ENCODE measurements at places on chromosomes 4 and X.
A peak's percentile ranks its signal among the peaks of the same experiment; 100 is the strongest.

DNA sequence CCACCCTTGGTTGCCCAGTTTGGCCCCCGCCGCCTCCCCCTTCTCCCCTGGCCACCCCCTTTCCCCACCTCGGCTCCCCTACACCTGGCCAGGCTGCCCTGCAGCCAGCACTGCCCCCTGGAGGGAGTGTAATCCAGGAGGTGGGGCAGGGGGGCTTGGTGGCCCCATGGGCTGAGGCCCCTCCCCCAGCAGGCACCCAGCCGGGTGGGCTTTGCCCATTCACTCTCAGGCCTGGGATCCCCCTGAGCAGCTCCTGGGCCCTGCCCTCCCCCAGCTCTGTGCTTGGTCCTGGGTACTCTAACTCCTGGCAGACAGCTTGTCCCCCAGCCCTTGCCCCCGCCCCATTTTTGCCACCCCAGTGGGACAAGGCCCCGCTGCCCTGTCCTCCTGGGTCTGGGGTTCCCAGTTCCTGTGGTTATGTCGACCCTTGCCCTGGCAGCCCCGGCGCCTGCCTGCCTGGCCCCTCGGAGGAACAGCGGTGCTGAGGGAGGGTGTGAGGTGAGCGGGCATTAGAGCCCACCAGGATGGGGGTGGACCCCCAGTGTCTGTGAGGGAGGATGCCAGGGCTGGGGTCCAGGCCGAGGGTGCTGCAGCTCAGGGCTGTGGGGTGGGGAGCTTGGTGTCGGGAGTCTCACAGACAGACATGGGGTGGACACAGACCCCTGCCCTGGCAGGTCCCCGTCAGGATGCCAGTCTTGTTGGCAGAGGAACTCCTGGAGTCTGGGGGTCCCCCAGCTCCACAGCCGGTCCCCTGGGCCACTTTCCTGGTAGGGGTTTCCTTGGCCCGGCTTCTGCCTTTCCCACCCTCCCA is 10.2 kb downstream of the NAT8L start:
- DNase-seq, result no peak

- DNase-seq, result no peak
These were observed at the start of gene BTK for GRCh38 chrX:101385795-101386541. TSS of gene BTK (minus strand) at chrX:101386191. CDS start at chrX:101375284, 10,907 bp downstream.

DNA sequence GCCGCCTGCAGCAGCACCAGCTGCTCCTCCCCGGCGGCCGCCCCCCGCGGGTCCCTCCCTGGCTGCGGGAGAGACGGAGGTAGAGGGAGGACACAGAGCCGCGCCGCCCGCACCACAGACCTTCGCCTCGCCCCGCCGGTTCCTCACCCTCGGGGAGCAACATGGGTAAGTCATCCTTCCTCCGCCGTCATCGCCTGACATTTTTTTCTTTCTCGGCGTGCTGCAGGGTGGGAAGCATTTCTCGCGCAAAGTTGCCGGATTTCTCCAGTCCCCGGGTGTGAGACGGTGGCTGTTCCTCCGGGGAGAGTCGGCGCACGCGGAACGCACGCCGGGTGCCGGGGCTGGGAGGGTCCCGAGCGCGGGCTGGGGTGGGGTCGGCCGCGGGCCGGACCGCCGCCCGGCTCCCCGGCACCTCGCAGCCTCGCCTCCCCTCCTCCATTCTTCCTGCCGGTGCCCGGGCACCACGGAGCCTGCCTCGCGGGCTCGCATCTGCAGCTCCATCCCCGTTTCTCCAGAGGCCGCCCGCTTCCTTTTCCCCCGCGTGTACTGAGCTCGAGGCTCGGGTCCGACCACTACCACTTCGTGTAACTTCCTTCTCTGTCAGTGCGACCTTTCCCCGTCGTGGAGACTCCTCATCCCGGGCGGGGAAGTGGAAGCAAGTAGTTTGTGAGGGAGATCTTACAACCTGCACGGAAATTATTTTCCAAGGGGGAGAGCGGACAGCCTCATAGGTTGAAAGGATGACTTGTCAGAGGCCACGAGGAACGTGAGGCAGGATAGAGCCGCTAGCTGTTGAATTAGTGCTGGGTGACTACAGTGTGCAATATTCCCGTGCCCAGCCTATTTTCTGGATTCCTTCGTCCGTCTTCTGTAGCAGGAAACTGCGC is 464 bp downstream of the RAP1GDS1 start:
- peak; percentile 18 for DNase-seq

DNA sequence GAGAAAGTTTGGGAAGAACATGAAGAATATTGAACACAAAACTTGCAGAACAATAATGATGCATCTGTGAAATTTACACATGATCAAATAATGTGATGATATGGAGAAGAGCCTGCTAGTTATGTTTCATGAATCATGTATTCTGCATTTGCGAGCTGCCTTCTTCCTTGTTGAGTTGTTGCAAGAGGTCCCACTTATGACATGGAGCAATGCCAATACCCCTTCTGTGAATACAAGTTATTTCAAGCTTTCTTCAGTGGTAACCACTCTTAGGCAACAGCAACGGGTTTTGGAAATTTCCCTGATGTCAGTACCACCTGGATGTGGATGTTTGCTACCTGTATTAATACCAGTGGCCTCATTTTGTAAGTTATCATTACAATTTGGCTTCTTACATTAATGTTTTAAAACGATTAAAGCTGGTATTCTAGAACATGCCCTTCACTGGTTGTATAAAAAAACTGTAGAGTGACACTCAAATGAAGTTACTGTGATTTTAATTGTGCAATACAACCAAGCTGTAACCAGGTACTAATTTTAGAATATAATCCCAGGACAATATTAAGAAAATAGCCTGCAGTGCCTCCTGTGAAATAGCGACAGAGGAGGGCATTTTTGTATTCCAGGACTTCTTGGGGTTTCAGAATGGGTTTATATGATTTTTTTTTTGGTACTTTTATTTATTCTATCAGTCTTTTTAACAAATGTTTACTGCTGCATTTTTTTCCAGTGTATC is 25.3 kb downstream of the IQCM start:
- DNase-seq, result no peak

DNA sequence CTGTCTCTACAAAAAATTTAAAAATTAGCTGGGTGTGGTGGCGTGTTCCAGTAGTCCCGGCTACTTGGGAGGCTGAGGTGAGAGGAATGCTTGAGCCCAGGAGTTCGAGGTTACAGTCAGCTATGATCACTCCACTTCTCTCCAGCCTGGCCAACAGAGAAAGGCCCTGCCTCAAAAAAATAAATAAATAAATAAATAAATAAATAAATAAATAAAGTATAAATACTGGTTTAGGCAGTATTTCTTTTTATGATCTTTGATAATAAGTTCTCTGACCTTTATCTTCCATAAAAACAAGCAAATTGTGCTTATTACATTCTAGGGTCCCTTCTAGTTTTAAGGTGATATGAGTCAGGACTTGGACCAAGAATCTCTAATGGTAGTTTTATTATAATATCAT is 320.3 kb downstream of the PCDH19 start:
- DNase-seq, result no peak

- no peak for DNase-seq
These were observed 187.0 kb downstream of the CRLF2 start for GRCh38 chrX:1025413-1025812.

GRCh38 chrX:109841869-109842579 is 109.0 kb upstream of the ACSL4 start:
- no peak for DNase-seq

- no peak for DNase-seq
These were observed 14.0 kb downstream of the SORCS2 start for GRCh38 chr4:7206385-7206784.

DNA sequence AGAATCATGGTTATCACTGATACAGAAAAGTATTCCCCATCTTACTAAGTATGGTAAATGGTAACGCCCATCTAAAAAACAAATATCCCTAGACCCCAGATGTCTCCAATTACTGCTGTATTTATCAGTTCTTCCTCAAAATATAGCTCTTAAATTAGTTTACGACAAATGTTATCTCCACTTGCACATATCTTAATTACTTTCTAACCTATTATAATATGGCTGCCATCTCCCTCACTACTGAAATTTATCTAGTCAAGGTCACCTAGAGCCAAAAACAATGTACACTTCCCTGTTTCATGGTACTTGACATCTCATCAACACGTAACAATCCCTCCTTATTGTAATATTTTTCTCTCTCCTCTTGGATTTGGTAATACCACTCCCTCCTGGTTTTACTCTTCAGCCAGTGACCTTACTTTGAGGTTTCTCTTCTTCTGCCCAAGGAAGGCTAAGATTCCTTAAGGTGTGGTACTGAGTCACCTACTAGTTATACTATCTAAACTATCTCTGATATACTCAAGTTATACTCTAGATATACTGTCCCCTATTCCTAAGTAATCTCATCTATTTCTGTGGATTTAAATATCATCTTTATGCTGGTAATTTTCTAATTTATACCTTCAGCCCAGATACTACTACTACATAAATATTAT is 8.6 kb downstream of the LCORL start:
- DNase-seq, result no peak

Measured in HuH-7 (cell line).